ENCODE measurements at places on chromosomes 7 and 10. TPM values are rescaled to one million over a fixed set of nuclear protein-coding genes. Genes with fewer than 3 reads are reported as not detected.

GATA3 gene
- total RNA-seq = 0.16 TPM

OLAH gene
- total RNA-seq = 0.16 TPM

TRIM50 gene
- total RNA-seq = not detected

DGKB gene
- total RNA-seq = not detected

GAD2 gene
- total RNA-seq = not detected

CPED1 gene
- 2.2 TPM for total RNA-seq

SCIN gene
- 0.13 TPM for total RNA-seq

IDI2 gene
- total RNA-seq = not detected

FLNC gene
- total RNA-seq = 69.6 TPM

C10orf71 gene
- total RNA-seq = not detected

EXOC4 gene
- total RNA-seq = 88.7 TPM

CC2D2B gene
- total RNA-seq = not detected

ZSCAN21 gene
- 8.4 TPM for total RNA-seq

PPP1R17 gene
- not detected for total RNA-seq

NODAL gene
- total RNA-seq = not detected

PTF1A gene
- total RNA-seq = not detected

IGF2BP3 gene
- 15.0 TPM for total RNA-seq

ZNF33A gene
- 24.0 TPM for total RNA-seq

ZNF789 gene
- 6.9 TPM for total RNA-seq

SDK1 gene
- 0.94 TPM for total RNA-seq

ZC3HAV1L gene
- 23.1 TPM for total RNA-seq

RBM17 gene
- 36.3 TPM for total RNA-seq

CALCR gene
- not detected for total RNA-seq

FAM25C gene
- total RNA-seq = not detected

CALHM3 gene
- not detected for total RNA-seq

LAMB1 gene
- total RNA-seq = 419 TPM

NANOS1 gene
- 0.16 TPM for total RNA-seq
